ENCODE measurements at places on chromosomes 2 and 18.

DNA sequence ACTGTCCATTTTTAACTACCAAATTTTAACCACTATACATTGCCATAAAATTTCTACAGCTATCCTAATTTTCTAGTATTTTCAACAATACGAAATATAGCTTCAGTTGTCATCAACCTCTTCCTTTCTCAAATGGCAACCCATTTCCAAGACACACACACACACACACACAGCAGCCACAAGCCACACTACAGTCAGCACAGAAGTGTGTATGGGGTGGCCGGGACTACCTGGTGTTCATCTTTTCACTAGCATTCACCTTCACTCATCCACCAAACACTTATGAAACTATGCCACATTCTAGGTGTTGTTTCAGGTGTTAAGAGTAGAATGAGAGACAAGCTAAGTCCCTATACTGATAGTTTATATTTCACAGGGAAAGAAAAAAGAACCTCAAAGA lies 62.9 kb downstream of the EIF2AK3 start:
- no peak for DNase-seq

GRCh38 chr2:134410831-134411231 lies 157.0 kb downstream of the MGAT5 start:
- no peak for DNase-seq

GRCh38 chr2:143572421-143572820 lies 443.2 kb downstream of the ARHGAP15 start:
- no peak for DNase-seq

GRCh38 chr2:212158081-212158480 lies 380.5 kb downstream of the ERBB4 start:
- DNase-seq, result no peak

- DNase-seq, result no peak
These were observed 87.2 kb downstream of the KCTD18 start for GRCh38 chr2:200422532-200423261.

GRCh38 chr18:70426818-70427217 lies 138.0 kb downstream of the SOCS6 start:
- DNase-seq, result no peak

DNA sequence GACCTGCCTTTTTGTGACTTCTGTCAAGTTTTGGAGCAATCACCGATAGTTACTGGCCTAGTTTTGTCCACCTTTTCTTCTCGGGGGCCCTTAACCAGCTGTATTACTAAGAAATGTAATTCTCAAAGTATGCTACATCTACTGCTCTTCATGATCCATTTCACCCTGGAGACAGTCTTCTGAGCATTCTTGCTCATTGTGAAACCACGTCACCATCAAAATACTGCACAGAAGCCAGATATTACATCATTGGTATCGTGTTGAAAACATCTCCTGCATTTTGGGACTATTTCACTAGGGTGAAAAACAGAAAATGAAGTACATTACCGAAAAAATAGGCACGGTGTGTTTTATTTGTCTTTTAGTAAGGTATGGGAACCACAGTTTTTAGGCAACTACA lies 11.7 kb downstream of the LYPD6B start:
- no peak for DNase-seq

DNA sequence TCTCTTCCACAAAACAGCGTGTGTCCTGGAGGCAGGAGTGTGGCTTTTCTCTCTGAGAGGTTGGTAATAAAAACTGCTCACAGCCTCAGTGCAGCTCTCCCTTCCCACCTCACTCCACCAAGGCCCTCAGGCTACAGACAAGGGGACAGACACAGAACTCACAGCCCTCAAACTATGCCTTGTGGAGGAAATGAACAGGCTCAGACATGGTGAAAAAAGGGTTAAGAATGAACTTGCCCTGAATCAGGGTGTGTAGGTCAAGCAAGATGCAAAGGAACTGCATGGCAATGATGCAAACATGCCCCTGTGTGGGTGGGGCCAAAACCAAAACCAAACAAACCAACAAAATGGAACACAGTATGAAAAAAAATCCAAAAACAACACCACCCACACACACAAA lies 125.8 kb downstream of the GALNT14 start:
- DNase-seq, result no peak

DNA sequence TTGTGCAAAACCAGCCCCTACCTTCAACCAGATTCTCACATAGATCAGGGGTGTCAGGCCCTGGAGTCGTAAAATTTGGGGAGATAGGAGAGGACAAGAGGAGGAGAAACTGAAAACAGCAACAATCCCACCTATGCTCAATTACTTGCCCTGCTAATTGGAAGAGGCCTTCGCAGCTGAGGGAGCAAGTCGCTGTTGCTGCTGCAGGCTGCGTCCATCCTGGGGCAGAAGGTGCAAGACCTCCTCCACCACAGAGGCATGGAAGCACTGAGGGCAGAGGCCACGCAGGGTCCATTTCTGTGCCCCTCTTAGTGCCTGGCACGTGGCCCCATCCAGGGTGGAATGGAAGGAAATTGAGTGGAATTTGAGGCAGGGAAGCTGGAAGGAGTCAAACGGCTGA lies 36.5 kb downstream of the CNGA3 start:
- no peak for DNase-seq

GRCh38 chr18:61750840-61751668 lies 141.8 kb downstream of the RNF152 start:
- DNase-seq, result no peak

- DNase-seq, result no peak
These were observed 56.2 kb downstream of the ZCCHC2 start for GRCh38 chr18:62578980-62579511.

GRCh38 chr2:23456881-23457760 lies 72.1 kb downstream of the KLHL29 start:
- DNase-seq, result no peak

DNA sequence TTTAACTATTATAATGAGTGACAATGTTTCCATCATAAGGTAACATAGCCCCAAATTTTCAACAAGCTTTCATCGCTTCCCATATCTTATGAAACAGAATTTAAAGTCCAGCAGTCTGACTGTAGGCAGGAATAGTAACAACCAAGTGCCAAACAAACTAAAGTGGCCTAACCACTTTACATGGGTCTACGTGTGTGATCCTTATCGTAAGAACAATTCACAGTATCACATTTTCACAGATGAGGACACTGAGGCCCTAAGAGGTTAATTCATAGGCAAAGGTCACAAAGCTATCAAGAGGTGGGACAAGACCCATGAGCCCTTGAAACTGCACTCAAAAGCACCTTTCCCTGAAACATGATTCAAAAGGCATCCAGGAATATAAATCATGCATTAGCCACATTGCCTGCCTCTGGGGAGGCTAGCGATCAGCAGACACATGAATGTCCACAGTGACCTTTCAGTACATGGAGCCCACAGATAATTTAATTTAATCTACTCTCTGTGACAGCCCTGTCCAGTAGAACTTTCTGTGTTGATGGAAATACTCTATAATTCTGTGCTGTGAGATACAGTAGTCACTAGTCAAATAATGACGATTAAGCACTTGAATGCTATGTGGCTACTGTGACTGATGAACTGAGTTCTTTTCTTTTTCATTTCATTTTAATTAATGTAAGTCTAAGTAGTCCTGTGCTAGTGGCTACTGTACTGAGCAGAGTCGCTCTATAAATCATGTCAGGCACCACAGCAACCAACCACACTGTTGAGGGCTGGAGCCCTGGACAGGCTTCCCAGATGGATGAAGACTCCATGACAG lies 30.3 kb downstream of the KIDINS220 start:
- no peak for DNase-seq

DNA sequence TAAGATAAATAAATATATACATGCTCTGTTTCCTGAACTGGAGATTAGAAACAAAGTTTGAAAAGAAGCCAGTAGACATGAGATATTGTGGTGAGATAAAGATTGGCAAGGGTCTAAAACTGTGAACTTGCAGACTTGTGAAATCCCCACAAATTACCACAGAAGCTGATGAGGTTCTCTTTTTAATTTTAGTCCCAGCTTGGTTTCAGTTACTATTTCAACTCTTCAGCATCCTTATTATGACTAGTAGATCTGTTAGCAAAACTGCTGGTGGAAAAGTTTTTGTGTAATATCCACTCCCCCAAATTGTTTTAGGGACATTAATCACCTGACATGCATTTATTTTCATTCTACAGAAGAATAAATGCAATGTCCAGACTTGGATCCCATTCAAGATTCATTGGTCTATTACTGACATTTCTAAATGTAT lies 20.8 kb downstream of the RASGRP3 start:
- DNase-seq, result no peak

DNA sequence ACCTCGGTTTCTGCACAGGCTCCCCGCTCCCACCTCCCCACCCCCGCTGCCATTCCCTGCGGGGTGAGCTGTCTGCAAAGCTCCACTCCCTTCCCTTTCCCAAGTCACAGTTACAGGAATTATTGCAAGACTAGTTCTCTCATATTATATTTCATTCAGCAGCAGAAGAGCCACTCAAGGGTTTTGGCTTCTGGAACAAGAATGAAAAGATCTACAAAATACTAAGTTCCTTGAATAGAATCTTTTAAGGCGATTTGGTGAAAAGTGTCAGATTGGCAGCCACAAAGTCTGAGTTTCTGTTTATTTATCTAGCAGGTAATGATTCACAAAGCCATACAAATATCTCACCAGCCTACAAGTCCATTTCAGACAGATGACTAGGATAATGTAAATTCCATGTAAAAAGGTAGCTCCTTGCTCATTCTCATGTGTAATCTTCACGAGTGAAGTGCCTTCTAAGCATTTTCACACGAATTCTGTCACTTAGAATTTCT lies 221.9 kb upstream of the RBBP8 start:
- DNase-seq, result peak; percentile 82

- DNase-seq, result no peak
These were observed 27.5 kb downstream of the OSBPL1A start for GRCh38 chr18:24370120-24370519.

DNA sequence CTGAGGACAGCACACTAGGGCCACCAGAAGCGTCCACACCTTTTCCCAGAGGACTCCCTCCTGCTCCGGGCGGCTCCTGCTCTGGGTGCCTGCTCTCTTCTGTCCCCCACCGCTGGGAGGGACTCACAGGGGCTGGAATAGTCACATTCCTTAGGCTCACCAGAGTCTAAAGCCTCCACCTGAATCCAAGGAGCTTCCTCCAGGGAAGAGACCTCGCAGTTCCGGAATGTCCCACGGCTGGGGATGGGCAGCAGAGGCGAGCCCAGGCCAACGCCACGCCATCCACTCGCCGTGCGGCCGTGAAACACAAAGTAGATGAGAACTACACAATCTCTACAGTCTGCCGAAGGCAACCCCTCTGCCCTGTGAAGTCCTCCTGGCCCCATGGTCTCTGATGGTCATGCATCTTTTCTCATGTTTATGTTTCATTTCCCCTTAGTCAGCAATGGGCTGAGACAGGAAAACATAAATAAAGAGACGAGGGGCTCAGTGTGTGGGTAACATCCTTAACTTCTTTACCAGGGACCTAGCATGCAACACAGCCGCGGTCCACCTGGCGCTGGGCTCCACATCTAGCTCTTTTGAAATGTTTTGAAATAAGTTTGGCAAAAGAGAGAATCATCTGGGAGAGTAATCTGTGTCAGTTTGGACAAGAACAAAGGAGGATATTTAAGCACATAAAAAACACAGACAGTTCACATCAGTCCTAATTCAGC lies 98.4 kb downstream of the PXDN start:
- no peak for DNase-seq

- DNase-seq, result no peak
These were observed 46.2 kb upstream of the ITGAV start for GRCh38 chr2:186543561-186544131.

DNA sequence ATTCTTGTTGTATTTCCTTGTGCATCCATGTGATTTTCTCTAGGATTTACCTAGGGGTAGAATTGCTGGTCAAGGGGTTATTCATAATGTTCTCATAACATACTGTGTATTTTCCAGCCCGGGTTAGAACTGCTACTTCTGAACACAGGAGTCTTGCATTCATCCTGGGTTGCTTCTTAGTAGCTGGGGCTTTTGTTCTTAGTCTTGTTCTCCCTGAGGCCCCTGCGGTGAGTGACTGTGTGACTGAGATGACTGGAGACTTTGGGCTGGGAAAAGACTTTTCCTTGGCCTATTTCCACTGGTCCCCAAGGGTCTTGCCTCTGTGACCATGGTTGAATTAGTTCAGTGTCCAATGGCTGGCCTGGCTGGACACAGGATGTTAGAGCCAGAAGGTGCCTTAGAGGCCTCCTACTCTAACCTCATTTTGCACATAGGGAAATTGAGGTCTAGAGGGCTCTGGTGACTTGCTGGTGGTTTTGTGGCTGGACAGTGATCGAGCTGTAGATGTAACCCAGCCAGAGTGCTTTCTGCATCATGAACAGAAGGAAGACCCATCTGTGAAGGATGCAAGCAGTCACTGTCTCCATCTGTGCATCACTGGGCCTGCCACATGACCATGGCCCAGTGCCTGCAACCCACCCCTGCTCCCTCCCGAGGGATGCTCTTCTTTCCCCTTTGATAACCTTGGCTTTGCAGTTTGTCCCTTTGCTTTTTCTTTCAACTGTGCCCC lies 233.3 kb downstream of the FHOD3 start:
- DNase-seq, result no peak

DNA sequence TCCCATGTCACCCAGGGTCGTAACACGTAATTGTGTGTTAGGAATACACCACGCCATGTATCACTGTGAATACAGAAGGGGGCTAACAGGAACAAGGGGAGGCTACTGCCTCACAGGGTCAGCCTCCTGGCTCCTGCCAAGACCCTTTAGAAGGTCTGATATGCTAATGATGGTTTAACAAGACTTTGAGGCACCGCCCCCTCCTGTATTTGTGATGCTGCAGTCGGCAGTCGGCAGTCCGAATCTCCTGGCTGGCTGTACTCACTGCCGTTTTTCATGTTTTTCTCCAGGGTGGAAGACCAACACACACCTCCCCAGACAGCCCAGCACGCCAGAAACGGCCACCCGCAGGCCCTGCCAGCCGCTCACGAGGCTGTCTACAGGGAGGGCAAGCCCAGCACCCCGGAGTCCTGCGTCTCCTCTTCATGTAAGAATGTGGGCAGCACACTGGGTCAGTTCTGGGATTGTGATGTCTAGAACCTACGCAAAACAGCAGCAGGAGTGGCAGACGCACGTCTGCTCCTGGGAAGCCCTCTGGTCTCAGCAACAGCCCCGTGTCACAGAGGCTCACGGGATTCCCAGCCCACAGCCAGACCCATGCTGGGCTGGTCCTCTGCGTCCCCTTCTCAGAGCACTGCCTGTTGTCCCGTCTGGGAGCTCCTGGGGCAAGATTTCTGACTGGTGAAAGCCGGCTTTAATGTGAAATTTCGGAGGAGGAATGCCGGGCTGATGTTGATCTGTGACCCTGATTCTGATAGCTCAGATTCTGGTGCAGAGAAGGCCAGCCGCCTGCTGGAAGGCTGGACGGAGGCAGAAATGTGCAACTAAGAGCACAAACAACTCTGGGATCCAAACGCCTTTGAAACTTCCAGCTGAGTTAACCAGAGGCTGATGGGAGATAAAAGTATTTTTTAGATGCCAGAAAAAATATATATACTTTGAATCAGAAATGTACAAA lies 39.7 kb upstream of the B3GNT7 start:
- no peak for DNase-seq

- DNase-seq, result no peak
These were observed 10.5 kb downstream of the GLI2 start for GRCh38 chr2:120746144-120746543.

- peak; percentile 87 for DNase-seq
These were observed 5.8 kb upstream of the MRPL33 start for GRCh38 chr2:27765621-27766286.
